Omental fat pad (tissue), 4 donors: ENCODE measurements at places on chromosomes 16 and 17.
A peak's percentile ranks its signal among the peaks of the same experiment; 100 is the strongest.

DNA sequence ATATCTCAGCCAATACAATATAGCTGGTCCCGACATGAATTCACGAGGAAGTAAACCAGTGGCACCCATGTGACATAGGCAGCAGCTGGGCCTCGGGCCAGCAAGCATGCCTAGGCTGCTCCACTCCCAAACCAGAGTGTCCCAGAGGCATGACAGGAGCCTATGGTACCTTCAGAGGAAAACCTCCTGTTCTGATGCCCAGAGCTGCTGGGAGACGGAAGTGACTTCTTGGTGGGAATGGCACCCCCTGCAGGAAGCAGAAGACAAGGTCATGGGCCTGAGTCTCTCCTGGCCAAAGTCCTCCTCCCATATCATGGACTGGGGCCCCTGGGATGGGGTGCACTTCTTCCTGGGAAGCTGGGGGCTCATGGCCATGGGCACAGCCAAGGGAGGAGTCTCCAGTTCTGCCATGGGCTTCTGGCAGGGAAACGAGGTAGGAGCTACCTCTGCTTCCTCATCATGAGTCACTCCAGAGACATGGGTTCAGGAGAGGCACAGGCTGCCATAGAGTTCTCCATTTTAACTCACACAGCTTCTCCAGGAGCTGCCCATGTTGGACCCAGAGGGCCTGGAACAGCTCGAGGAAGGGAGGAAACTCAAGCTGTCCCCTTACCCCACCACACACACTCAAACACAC lies 13.4 kb downstream of the FBF1 start:
- DNase-seq = no peak

- no peak for DNase-seq
These were observed 3.6 kb downstream of the BANP start for GRCh38 chr16:87954826-87955225.

DNA sequence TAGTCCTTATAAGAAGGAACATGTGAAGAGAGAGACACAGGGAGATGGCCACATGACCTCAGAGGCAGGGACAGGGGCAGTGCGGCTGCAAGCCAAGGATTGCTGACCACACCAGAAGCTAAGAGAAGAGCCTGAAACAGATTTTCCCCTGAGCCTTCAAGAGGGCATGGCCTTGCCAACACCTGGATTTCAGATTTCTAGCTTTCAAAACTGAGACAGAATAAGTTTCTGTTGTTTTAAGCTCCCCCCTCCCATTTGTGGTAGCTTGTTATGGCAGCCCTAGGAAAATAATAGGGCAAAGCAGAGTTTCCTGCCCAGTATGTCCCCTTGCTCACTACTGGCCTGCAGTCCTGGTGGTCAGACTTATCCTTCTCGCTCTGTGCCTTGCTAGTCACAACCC lies 204.5 kb downstream of the CCDC182 start:
- no peak for DNase-seq

GRCh38 chr16:54503856-54504219 lies 217.3 kb upstream of the IRX3 start:
- no peak for DNase-seq

GRCh38 chr17:33014751-33015150 lies 23.1 kb downstream of the SPACA3 start:
- DNase-seq = no peak

DNA sequence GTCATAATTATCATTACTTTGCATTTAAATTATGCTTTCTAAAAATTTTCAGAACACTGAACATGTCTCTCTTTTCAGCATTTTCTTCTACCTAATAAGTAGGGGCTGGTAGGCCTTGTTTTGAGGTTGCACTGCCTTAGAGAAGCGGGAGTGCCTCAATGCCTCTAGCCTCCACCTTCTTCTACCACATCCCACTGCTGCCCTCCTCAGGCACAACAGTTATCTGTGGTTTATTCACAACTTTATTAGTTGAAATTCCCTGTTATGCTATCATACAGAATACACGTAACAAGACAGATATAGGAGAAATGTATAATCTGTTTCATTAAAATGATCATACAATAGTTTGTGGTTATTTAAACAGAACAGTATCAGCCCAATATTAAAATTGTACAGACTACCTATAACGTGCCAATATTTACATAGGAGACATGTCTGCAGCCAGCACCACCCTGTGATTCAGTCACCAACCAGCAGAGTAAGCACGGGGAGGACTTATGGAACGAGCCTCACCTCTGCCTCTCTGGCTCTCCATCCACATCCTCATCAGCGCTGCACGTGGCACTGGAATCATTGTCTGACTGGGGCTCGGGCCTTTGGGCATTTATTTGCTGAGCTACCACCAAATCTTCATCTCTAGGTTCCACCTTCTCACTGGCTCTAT lies 101.2 kb downstream of the TTC19 start:
- no peak for DNase-seq

DNA sequence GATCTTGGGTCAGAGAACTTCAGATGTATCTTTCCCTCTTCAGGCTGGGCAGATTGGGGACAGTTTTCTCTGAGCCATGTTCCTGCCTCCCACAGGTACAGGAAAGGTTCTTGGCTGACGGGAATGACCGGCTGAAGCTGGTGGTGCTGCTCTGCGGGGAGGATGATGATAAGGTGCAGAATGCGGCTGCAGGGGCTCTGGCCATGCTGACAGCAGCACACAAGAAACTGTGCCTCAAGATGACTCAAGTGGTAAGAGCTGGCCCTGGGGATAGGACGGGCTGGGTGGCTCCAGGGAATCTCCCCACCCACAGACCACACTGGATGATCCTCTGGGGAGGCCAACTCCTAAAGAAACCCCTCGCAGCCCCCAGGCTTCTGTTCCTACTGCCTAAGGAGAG lies 10.9 kb downstream of the SLC35G3 start:
- DNase-seq = no peak

DNA sequence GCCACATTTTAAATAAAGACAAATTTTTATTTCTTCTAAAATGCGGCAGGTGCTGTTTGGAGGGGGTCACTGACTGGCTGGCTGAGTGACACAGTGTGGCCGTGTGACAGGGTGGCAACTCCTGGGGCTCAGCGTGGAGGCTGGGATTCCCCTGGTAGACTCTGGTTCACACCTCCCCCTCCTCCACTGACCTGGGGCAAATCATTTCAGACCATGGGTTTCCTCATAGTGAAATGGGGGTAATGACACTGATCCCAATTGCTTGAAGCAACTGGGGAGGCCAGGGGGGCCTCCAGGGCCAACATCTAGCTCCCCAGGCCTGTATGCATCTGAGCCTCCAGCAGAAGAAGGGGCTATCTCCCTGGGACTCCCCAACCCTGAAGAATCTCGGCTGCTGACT lies 6.6 kb downstream of the HSD11B2 start:
- no peak for DNase-seq

GRCh38 chr17:8289103-8289397 lies 580 bp downstream of the RANGRF start:
- peak; percentile 59 for DNase-seq

DNA sequence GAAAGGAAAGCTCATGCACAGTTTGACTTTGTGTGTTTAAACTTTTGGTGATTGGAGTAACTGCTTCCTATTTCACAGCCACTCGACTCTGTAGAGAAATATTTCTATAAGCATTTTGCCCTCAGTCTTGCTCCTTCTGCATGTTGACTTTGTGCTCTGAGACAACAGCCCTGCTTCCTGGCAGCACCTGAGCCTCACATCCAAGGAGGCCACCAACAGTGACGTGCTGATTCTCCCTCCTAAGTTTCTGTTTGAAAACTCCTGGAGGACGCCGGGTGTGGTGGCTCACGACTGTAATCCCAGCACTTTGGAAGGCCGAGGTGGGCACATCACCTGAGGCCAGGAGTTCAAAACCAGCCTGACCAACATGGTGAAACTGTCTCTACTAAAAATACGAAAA lies 23.9 kb upstream of the WSB1 start:
- DNase-seq = no peak

GRCh38 chr17:64448665-64449512 lies at the start of gene MILR1:
Gene MILR1, plus strand, starts transcription at chr17:64449115. Its CDS starts 54 bp downstream, at chr17:64449169.
- DNase-seq = no peak

- DNase-seq = no peak
These were observed 823 bp downstream of the TNRC6C start for GRCh38 chr17:77959126-77959925.

DNA sequence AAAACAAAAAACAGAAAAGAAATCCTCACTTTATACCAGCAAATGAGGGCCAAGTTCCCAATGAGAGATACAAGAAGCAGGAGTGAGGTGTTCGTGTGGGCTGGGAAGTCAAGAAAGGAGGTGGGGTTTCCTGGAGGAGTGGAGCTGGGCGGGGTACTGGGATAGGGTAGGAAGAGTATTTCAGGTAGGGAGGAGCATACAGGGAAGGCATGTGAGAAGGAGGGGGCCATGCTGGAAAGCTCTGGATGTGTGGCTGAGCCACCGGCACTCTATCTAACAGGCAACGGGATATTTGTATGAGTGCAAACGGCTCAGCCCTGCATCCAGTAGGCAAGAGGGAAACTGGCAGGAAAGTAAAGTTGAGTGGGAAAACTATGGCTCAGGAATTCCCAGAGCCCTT lies 4.2 kb downstream of the OR3A2 start:
- DNase-seq = no peak

GRCh38 chr16:17351441-17352035 lies 119.2 kb downstream of the XYLT1 start:
- DNase-seq = no peak

GRCh38 chr17:16286009-16286946 lies 67.0 kb downstream of the CENPV start:
- peak; percentile 42 for DNase-seq
